Right ventricle myocardium inferior (tissue), 1 donor: ENCODE measurements at places on chromosomes 5 and 9. TPM values are rescaled to one million over a fixed set of nuclear protein-coding genes. Genes with fewer than 3 reads are reported as not detected.

The DMRT3 gene
- total RNA-seq: not detected

The ABCA1 gene
- total RNA-seq: 12.6 TPM

The ZNF883 gene
- total RNA-seq: 4.8 TPM

The FOXD4 gene
- total RNA-seq: not detected

The SLC6A3 gene
- not detected for total RNA-seq
